Activated CD4-positive, alpha-beta T cell treated with anti-CD3 and anti-CD28 coated beads for 1 hour (primary cell): ENCODE measurements at places on chromosomes 16 and 17.

DNA sequence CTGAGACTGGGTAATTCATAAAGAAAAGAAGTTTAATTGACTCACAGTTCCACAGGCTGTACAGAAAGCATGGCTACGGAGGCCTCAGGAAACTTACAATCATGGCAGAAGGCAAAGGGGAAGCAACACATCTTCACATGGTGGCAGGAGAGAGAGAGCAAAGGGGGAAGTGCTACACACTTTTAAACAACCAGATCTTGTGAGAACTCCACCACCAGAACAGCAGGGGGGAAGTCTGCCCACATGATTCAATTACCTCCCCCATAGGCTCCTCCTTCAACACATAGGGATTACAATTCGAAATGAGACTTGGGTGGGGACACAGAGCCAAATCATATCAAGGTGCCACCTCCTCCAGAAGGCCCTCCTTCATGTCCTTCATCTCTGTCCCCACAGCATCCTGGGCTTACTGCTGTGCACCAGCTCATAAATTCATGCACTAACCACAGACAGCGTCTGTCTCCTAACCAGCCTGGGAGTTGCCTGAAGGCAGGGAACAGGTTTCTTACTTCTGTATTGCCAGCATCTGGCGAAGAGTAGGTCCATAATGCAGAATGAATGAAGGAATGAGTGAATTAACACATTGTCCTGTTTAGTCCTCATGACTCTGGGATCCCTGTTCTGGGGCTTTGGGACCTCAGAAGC lies 74.4 kb downstream of the WSB1 start:
- DNase-seq: no peak

GRCh38 chr17:4594931-4595684 lies 10.8 kb downstream of the SMTNL2 start:
- peak; percentile 20 for DNase-seq

DNA sequence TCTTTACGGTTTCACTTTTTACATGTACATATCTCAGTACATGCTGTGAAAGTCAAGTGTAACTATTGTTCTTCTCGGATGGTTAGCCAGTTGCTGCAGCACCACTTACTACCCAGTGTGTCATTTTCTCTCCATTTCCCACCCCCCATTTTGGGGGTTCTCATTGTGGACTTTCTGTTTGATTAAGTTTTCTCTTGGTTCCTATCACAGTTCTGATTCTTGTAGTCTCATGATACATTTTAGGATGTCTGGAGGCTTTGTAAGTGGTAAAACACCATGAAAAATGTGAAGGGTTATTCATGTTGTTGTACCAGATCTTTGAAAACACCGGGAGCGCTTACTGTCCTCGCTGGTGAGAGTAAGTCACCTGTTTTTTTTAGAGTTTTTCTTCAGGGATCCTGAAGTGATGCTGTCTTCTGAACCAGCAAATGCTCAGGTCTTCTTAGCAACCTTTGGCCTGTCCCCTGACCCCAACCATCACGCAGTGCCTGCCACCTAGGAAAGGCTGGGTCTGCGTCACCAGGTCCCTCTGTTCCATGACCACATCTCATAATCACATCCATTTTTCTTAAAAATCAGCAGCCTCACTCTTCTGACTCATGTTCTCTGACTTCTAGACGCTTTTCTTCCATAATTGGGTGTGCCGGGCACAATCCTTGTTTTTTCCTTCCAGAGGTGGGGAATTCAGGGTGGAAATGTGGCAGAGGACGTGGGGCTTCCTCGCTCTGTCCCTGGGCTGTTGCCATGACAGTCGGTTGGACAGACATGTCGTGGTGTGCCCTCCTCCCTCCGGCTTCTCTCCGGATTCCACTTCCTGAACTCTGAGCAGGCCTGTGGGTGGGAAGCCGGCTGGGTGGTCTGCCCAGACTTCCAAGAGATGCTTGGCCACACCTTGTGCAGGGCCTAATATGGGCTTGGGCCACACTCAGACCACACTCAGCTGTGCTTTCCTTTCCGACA lies 102.6 kb downstream of the NTN1 start:
- DNase-seq: no peak

DNA sequence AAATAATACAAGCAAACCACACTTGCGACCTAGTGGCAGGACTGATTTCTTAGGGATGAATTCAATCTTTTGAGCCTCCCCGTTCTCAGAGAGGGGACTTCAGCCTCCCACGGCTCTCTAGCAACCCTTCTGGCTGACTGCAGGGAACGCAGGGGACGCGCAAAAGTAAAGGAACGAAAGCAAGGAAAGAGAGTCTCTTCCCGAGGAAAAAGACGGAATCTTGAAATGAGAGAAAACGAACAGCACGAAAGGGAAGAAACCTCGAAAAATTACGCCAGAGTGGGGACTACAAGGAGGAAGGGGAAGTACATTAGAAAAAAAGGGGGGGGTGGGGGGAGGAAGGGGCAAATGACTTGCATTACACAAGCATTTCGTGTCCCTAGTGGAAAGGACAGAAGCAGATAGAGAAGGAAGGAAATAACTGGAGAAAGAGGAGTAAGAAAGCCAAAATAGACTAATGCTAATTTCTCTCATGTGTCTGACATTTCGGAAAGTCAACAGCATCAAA lies 1.2 kb downstream of the GRB2 start:
- DNase-seq: peak; percentile 30

DNA sequence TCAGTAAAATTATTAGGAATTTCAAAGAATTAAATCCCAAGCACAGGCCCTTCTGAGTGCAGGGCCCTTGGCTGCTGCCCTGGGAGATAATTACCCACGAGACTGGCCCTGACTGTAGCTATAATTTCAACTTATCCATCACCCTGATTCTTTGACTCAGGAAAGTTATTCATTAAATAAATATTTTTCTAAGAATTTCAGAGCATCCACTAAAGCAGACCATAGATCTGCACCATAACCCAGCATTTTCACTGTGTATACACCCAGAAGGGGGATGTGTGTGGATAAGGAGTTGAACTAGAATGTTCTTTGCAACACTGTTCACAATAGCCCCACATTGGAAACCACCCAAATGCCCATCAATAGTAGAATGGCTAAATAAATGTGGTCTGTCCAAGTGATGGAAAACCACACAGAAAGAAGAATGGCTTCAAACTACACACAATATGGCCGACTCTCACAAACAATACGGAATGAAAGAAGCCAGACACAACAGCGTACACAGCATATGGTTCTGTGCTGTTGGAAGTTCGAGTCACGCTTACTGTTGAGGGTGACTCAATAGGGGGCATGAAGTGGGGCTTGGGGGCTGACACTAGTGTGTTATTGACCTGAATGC lies 33.9 kb upstream of the MEAK7 start:
- no peak for DNase-seq

DNA sequence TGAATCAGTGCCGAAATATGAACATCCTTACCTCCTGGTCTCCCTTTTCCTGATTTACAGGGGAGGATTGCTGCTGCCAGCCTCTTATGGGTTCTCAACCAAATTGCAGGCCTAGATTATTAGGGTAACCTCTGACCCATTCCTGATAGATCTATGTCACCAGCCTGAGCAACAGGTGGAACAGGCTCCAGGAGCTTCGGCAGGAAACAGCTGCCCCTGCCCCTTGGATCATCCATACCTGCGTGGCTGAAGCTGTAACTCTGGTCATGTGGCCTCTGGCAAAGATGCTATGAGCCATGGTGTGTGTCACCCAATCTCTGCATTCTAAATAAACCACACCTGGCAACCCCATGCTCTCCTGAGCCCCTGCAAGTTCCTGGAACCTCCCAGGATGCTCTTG lies 18.4 kb upstream of the RBBP6 start:
- no peak for DNase-seq

DNA sequence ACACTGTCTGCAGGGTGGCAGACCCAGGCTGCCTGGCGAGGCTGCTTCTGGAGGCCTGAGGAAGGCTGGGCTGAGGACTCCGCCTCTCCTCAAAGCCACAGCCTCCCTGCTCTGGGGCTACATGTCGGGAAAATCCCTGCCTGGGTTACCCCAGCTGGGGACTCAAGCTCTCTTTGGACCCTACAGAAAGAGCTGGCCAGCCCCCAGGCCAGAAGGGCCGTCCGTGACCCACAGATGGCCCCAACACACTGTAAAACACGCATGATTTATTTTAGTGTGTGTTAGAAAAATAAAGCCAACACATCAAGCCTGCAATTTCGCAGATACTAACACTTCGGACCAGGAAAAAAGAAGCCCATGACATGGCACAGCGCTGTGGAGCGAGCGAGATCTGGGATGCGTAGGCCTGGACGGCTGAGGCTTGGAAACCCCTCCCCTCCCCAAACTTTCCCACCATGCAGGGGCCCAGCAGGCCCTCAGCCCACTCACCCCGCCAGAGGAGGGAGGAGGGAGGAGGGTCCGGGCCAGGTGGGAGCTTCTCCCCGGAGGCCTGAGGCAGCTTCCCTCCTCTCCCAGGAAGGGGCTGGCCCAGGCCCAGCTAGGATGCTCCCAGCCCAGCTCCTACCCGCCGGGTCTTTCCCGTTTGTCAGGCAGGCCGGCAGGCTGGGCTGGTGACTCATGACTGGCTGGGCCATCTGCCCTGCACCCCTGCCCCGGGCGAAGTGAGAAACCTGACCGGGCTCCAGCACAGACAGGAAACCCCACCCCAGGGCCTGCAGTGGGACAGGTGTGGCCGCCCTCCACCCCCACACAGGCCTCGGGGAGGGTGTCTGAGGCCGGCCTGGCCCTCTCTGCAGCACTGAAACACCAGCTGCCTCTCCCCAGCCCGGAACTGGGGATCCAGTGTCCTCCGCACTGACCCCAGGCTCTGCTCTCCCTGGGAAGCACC lies 34.1 kb upstream of the SLC38A10 start:
- no peak for DNase-seq

DNA sequence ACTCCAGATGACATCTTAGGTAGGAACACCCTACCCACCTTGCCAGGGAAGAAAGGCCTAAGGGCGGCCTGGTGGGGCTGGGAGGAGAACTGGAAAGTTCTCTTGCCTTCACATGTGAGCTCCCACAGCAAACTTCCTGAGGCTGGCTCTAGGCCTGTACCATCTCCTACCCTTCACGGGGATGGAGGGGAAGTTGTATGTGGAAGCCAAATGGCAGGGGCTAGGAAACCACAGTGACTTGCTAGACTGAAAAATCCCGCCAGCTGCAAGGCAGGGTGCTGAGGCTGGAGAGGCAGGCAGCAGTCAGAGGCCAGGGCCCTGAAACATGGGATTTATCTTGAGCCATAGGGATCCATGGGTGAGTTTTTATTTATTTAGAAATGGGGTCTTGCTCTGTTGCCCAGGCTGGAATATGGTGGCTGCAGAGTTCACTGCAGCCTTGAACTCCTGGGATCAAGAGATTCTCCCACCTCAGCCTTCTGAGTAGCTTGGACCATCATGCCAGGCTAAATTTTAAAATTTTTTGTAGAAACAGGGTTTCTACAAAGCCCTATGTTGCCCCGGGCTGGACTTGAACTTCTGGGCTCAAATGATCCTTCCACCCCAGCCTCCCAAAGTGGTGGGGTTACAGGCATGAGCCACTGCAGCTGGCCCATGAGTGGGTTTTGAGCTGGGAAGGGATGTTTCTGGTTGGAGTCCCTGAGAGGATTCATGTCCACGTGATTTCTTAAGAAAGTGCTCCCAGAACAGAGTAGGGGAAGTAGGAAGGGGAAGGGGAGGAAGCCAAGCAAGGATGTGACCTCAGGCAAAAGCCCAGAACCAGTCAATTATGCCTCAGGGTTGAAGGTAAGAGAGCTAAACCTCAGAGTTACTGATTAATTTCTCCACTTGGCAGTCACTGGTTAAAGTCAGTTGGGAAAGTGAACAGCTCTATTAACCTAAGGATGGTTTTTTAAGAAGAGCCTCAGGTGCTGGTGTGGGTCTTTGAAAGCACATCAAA lies 4.0 kb upstream of the KAT8 start:
- DNase-seq: no peak

DNA sequence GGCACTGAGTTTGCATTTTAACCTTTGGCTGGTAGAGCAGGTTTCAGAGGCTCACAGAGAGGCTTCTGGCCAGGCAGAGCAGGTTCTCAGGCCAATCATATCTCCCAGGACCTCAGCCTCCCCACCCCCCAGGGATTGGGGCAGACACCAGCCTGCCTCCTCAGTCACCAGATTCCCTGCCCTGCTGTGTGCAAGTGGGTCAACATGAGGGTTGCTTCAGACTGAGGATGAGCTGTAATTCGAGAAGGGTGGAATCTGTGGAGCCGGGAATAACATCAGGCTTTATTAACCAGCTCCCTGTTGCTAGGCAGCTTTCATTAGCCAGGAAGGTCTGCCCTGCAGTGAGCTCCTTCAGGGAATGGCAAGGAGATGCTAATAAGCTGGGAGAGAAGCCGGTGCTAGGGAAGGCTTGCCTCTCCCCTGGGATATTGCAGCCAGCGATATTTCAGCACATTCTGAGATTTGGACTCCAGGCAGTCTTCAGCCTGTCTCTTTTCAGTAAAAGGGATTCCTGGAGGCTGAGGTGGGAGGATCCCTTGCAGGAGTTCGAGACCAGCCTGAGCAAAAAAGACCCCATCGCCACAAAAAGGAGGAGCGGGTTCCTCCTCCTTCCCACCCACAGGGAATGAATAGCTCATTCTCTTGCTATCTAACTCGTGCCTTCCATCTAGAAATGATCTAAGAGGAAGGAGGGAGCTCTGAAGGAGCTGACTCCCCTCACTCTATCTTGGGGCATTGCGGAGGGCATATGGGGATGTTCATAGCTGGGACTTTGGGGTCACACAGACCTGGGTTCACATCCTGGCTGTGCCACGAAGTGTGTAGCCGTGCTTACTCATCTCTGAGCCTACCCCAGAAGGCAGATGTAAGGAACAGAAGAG lies 10.7 kb downstream of the SGSM2 start:
- DNase-seq: no peak

GRCh38 chr17:45734598-45734997 lies 49.5 kb upstream of the CRHR1 start:
- DNase-seq: no peak

GRCh38 chr16:80208015-80208414 lies 332.8 kb upstream of the DYNLRB2 start:
- no peak for DNase-seq

GRCh38 chr17:64505340-64506200 lies 519 bp downstream of the DDX5 start:
- DNase-seq: peak; percentile 81

DNA sequence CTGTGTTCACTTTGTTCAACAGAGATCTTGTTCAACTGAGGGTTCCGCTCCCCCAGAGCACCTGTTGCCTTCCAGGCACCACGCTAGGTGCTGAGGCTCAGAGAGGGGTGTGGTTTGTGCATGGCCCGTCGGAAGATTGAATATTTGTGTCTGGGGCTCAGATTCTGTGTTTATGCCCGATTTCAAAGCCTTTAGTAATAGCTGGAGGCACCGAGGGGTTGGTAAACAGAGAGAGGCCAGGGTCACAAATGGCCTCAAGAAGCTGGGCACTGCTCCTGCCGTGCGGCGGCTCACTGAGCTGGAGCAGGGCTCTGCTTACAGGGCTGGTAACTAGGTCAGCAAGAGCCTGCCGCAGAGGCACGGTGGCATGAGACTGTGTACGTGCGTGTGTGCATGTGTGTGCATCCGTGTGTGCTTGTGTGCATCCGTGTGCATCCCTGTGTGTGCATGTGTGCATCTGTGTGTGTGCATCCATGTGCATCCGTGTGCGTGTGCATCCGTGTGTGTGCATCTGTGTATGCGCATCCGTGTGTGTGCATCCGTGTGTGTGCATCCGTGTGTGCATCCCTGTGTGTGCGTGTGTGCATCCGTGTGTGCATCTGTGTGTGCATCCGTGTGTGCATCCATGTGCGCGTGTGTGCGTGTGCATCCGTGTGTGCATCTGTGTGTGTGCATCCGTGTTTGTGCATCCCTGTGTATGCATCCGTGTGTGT lies 5.4 kb downstream of the ITGAE start:
- no peak for DNase-seq

- DNase-seq: no peak
Observed at GRCh38 chr17:7147772-7148171, 31.4 kb downstream of the ASGR1 start.

GRCh38 chr16:57472665-57473060 lies 10.2 kb downstream of the POLR2C start:
- no peak for DNase-seq
